Activated CD4-positive, alpha-beta T cell treated with anti-CD3 and anti-CD28 coated beads, Interleukin-2, amount 50 U/mL, for 48 hours (primary cell): ENCODE measurements at places on chromosomes 3 and 15.

GRCh38 chr15:74841891-74842373 lies 1.0 kb downstream of the ULK3 start:
- no peak for DNase-seq

- no peak for DNase-seq
These were observed 7.0 kb upstream of the CPB1 start for GRCh38 chr3:148820361-148821245.

- no peak for DNase-seq
These were observed 590 bp upstream of the BOC start for GRCh38 chr3:113210604-113211329.

DNA sequence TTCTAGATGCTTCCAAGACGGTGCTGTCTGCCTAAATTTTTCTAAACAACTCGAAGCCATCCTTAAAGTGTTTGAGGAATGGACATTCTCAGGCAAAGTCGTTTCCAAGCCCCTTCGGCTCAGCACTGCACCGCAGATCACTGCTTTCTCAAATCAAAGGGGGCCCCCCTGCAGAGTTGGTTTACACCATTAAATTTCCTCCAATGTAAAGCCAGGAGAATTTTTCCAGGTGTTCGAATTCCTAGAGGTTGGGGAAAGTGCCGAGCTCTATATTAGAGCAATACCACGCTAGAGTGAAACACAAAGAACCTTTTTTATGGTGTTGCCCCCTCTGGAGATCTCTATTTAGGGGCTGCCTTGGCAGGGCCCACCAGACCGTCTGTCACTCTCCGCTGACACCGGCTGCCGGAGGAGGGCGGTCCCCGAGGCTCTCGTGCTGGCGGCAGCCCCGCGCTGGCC lies 277.9 kb upstream of the NR2F2 start:
- DNase-seq: no peak

- DNase-seq: no peak
These were observed 6.2 kb upstream of the PAK6 start for GRCh38 chr15:40232625-40233070.
